Osteoblast (primary cell): ENCODE measurements at places on chromosomes 12 and 14. TPM values are rescaled to one million over a fixed set of nuclear protein-coding genes. Genes with fewer than 3 reads are reported as not detected.

Gene HOXC6
- total RNA-seq, result 5.6 and 7.2 TPM in 2 replicates

Gene GPR132
- total RNA-seq, result under 0.01 TPM in 2 replicates

Gene ARMH4
- total RNA-seq, result 10.9 and 14.1 TPM in 2 replicates

Gene HIF1A
- total RNA-seq, result 611 and 816 TPM in 2 replicates

Gene CLEC4A
- total RNA-seq, result 0.29 and 0.72 TPM in 2 replicates

Gene CYP46A1
- 0.36 and 0.59 TPM in 2 replicates for total RNA-seq

Gene RPS29
- total RNA-seq, result 3,421 and 4,153 TPM in 2 replicates

Gene BCL11B
- total RNA-seq, result 0.36 and 0.88 TPM in 2 replicates

Gene NPAS3
- total RNA-seq, result 0.59 and 0.72 TPM in 2 replicates

Gene CTSG
- not detected in 2 replicates for total RNA-seq

Gene CD163
- total RNA-seq, result under 0.01 TPM in 2 replicates

Gene RTL1
- not detected in 2 replicates for total RNA-seq

Gene KCNK13
- total RNA-seq, result not detected in 2 replicates

Gene HOTAIR
- 0.72 and 1.2 TPM in 2 replicates for total RNA-seq

Gene TESPA1
- not detected in 2 replicates for total RNA-seq

Gene MYRFL
- not detected in 2 replicates for total RNA-seq
